ENCODE measurements at places on chromosomes 6 and 20.
A peak's percentile ranks its signal among the peaks of the same experiment; 100 is the strongest.

DNA sequence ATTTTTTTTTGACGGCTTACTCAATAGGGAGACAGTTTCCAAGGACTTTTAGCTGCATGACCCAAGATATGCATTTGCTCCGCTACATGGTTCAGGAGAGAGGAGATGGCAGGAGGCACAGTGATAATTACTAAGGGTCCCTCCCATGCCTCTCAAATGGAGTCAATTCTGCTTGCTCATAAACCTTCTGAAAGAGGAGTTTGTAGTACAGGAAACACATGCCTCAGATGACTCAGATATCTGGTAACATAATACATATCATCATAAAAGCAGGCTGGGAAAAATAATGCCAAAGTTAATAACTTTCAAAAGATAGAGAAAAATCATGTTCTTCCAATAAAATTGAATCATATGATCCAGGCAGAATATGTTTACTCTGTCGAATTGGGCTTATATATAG, 97.6 kb upstream of the DEFB112 start:
- DNase-seq, result no peak

DNA sequence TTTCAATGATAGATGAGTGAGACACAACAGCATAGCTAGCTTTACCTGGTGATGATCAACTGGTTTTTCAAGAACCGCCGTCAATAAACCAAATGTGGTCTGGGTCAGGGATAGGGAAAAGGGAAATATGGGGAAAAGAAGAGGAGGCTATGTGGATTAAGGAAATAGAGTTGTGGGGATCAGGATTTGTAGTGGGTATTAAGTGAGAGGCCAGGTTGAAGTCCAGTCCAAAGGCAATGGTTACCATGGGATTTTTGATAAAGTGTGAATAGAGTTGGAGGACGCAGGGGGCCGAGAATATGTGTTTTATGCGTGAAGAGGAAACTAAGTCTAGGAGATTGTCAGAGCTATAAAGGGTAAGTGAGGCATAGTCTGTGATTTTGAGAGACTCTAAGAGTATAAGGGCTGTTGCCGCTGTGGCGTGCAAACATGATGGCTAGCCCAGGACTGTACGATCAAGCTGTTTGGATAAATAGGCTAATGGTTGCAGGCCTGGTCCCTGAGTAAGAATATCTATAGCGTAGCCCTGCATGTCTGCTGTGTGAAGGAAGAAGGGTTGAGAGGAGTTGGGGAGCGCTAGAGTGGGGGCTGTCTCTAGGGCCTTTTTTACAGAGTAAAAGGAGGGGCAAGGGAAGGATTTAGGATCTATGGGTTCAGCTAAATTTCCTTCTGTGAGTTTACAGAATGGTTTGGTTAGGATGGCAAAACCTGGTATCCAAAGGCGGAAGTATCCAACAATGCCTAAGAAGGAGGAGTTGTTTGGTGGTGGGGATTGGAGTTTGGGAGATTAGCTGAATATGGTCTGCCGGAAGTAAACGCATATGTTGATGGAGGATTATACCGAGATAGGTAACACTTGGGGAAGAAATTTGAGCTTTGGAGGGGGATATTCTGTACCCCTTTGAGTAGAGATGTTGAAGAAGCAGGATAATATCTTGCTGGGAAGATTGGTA, 749.7 kb upstream of the ADGRB3 start:
- no peak for DNase-seq

DNA sequence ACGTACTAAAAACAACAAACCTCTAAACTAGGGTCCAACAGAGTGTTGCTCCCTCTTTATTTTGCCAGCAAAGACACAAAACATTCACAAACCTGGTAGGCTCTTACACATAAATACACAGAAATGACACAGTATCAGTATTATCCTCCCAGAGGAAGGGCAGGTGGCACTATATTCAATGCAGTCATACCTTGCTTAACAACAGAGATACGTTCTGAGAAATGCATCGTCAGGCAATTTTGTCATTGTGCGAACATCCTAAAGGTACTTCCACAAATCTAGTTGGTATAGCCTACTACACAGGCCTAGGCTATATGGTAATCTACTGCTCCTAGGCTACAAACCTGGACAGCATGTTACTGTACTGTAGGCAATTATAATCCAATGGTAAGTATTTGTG, 9.6 kb downstream of the ZBTB2 start:
- DNase-seq, result no peak

- no peak for DNase-seq
These were observed 39.4 kb downstream of the TOX2 start for GRCh38 chr20:43953919-43954592.

DNA sequence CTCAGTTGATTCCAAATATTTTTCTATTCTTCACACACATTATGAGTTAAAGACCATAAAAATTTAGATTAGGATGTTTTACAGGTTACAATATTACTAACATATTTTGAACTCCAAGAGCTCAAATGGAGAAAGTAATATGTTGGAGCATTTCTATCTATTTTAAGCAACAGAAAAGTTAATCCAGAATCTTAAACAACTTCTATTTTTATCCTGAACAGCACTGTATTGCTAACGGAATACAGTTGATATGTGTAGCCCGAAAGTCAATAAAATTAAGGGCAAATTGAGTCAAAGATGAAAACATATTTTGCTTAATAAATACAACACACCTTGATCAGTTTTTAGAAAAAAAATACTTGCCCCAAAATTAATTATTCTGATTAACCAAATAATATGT, 97.4 kb downstream of the ME1 start:
- no peak for DNase-seq

DNA sequence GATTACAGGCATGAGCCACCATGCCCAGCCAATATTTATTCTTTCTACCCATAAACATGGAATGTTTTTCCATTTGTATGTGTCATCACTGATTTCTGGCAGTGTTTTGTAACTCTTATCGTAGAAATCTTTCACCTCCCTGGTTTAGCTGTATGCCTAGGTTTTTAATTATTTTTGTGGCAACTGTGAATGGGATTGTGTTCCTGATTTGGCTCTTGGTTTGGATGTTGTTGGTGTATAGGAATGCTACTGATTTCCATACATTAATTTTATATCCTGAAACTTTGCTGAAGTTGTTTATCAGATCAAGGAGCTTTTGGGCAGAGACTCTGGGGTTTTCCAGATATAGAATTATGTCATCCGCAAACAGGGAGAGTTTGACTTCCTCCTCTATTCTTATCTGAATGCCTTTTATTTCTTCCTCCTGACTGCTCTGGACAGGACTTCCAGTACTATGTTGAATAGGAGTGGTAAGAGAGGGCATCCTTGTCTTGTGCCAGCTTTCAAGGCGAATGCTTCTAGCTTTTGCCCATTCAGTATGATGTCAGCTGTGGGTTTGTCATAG, 198.6 kb downstream of the ZDHHC14 start:
- DNase-seq, result no peak

DNA sequence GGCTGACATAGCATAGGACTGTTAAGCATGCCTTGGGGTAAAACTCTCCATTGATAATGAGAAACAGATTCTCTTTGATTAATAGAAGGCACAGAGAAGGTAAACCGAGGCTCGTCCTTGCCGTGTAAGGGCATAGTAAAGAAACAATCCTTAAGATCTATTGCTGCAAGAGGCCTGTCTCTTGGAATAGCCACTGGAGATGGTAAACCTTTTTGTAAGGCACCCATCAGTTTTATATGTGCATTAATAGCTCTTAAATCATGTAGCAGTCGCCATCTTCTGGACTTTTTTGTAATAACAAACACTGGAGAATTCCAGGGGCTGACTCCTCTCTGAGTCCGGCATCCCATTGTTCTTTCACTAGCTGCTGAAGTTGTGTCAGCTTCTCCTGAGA, 8.4 kb upstream of the ABHD12 start:
- DNase-seq, result peak; percentile 77

- no peak for DNase-seq
These were observed 163.8 kb downstream of the TMEM200A start for GRCh38 chr6:130529569-130530149.

DNA sequence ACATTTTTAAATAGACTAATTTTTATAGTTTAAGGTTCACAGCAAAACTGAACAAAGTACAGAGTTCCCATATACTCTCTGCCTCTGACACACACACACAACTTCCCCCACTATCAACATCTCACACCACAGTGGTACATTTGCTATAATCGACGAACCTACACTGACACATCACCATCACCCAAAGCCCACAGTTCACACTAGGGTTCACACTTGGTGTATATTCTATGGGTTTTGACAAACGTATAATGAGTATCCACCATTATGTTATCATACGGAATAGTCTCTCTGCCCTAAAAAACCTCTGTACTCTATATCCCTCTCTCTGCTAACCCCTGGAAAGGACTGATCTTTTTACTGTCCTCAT, 15.6 kb downstream of the TMEM30A start:
- DNase-seq, result no peak
